Nephron progenitor cell (in vitro differentiated cells): ENCODE measurements at places on chromosomes 6 and 20.
A peak's percentile ranks its signal among the peaks of the same experiment; 100 is the strongest.

- peak; percentile 36 for DNase-seq
These were observed 23.7 kb downstream of the PEX7 start for GRCh38 chr6:136846046-136846445.

DNA sequence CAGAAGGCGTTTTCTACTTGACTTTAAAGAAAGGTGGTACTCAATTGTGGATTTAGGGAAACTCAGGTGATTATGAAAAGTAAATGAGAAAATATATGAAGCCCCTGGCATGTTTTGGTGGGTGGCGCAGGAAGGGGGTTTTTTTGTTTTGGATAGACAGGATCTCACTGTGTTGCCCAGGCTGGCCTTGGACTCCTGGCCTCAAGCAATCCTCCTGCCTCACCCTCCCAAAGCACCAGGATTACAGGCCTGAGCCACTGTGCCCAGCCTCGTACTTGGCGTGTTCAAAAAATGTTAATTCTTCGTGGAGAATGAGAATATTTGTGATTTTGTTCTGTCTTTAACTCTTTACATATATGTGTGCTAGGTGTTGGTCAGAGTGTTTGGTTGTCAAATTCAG is 32.1 kb upstream of the C20orf144 start:
- DNase-seq = no peak

DNA sequence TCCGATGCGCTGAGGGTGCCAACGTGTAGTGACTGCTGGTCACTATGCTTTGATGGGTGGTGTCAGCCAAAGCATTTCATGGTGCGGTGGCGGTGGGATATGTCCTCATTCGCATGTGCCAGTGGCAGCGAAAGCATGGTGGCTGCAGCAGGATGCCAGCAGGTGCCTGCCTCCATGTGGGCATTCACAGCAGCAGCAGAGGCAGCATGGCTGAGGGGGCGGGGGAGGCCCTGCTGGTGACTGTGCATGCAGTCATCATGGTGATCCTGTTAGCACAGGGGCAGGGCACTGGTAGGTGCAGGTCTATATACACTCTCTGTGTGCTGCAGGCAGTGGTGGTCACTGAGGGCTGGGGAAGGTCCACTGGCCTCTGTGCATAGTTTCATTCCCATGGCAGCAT is 22.0 kb downstream of the FIG4 start:
- DNase-seq = no peak

- no peak for DNase-seq
These were observed 503.9 kb downstream of the CD83 start for GRCh38 chr6:14621518-14621917.

DNA sequence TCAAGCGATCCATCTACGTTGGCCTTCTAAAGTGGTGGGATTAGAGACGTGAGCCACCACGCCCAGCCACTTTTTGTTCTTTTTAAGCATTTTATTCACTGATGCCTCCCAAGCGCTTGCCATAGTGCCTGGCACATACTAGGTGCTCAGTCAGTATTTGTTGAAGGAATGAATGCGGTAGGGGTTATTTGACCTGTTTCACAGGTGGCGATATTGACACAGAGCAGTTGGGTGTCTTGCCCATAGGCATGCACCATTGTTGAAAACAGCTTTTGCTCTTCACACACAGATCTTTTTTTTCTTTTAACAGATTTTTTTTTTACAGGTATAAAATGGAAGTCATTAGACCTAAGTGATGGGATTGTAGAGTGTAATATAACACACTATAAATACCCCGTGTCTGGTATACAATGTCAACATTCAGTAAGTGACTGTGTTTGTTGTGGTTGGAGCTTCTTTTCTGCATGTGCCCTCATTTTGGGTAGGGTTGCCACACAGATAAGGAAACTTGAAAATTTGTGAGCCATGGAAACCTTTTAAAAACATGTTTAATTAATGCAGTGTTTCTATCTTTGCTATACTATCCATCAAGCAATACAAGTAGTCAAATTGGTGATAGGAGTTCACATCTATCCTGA is 24.8 kb downstream of the RREB1 start:
- DNase-seq = no peak

GRCh38 chr6:40083141-40083920 is 149.1 kb upstream of the MOCS1 start:
- DNase-seq = no peak

GRCh38 chr6:160256445-160256844 is 2.2 kb downstream of the SLC22A2 start:
- no peak for DNase-seq

- DNase-seq = no peak
These were observed 36.1 kb upstream of the CHD6 start for GRCh38 chr20:41654292-41654691.

GRCh38 chr6:81331526-81331925 is 421.0 kb downstream of the TENT5A start:
- no peak for DNase-seq

DNA sequence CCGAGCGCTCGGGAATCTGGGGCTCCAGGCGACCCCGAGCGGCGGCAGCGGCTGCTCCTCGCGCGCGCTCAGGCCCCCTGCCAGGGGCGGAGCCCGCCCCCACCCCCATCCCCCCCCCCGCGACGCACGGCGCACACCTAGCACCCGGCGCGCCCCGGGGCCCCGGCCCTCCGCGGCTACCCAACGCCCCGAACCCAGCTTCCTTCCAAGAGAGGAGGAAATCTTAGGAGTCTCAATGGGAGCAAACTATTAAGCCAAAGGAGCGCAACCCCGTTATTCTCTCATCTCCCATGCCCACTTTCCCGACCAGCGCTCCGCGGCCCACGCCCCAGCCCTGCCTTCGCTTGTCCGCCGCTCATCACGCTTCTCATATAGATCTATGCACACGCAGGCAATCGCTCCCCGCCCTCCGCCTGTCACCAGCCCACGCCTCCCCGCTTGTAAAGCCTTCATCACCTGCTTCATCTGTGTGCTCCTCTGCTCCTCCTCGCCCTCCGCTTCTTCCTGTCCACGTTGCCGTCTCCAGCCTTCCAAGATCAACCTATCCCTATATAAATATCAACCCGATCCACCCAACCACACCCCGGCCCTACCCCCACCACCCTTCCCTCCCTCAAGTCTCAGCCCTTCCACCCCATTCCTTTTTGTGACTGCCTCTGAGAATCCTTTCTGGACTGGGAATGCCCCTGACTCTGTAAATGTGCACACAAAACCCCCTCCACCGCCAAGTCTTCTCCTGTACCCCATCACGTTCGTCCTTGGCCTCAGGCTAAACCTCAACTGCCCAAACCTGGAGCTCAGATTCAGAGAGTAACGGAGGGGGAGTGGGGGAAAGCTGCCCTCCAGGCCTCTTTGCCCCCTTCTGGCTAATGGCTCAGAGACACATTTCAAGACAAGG is at the start of gene DLK2:
Gene DLK2 (minus strand): TSS at position 18 of the 898 bp plus-strand sequence. CDS start 723 bp downstream, outside the sequence.
- peak; percentile 40 for DNase-seq

DNA sequence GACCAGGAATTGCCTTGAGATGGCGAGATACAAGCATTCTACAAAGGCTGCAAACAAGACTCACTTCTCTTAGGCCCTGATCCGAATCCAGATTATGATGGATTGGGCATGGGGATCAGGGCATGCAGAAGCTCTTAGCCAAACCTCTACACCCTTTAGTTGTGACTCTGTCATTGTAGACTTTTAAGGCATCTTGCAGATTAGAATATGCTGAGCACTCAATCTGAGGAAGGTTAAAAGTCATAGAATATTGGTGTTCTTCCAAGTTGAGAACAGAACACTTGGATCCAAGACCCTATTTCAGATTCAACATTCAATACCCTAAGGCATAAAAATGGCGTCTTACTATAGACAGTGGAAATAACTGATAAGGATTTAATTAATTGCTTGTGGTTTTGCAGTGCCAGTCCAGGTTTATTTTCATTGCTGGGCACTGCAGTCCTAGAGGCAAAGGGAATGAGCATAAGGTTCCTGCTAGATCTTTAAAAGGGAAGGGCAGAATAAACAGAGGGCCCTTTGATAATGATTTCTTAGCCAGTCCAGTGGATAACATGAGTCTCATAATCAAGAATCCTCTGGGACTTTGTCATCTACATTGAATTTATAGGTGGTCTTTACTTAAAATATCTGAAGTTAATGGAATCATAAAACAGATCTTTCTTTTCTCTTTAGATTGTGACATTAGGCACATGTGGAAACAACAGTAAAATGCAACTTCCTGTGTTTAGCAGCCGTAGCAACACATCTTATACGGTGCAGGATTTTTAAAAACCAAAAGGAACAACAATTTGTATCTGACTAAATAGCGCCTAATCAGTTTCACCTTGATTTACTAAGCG is 17.6 kb downstream of the PHACTR2 start:
- DNase-seq = no peak

- DNase-seq = no peak
These were observed 622.8 kb downstream of the QKI start for GRCh38 chr6:164037171-164037870.

GRCh38 chr6:72032086-72032485 is 145.7 kb downstream of the RIMS1 start:
- DNase-seq = no peak

- no peak for DNase-seq
These were observed 49.8 kb downstream of the ZDHHC14 start for GRCh38 chr6:157430834-157431233.

- DNase-seq = no peak
These were observed 100.4 kb downstream of the TMEM200A start for GRCh38 chr6:130466052-130466747.

GRCh38 chr6:118606268-118606667 is 45.1 kb downstream of the CEP85L start:
- no peak for DNase-seq

- no peak for DNase-seq
These were observed 121.1 kb upstream of the COL21A1 start for GRCh38 chr6:56368491-56368890.

DNA sequence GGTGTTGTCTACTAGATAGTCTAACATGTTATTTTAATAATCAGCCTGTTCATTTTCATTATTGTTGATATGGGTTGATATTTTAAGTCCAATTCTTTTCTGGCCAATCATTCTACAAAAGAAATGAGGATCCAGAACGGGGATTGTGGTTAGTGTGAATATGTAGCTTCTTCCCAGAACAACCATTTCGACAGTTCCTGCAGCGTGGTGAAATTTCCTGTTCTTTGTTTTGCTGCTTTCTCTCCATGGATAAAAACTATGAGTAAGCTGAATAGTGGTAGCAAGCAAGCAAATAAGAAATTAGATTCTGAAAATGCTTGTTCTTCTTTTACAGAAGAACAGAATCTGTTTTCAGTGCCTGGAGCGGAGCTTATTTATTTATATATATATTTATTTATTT is 65.5 kb upstream of the F13A1 start:
- no peak for DNase-seq

DNA sequence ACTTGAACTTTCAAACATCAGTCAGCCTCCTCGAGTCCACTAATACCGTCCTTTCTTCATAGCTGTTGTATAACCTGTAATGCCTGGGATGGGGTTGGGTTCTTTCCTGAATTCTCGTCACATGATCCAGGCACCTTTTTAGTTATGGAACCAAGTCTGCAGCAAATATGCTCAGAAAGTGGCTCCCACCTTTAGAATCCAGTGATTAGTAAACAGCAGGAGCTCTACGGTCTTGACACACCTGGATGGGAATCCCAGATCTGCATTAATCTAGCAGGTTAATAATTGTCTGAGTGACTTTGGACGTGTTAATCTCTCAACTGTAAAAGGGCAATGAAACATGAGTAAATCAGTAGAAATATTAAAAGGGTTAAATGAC is 729 bp upstream of the ZHX3 start:
- no peak for DNase-seq

- no peak for DNase-seq
These were observed 19.1 kb downstream of the ANKS1A start for GRCh38 chr6:34908194-34908593.

- DNase-seq = no peak
These were observed 16.5 kb upstream of the PCSK2 start for GRCh38 chr20:17210387-17210786.

DNA sequence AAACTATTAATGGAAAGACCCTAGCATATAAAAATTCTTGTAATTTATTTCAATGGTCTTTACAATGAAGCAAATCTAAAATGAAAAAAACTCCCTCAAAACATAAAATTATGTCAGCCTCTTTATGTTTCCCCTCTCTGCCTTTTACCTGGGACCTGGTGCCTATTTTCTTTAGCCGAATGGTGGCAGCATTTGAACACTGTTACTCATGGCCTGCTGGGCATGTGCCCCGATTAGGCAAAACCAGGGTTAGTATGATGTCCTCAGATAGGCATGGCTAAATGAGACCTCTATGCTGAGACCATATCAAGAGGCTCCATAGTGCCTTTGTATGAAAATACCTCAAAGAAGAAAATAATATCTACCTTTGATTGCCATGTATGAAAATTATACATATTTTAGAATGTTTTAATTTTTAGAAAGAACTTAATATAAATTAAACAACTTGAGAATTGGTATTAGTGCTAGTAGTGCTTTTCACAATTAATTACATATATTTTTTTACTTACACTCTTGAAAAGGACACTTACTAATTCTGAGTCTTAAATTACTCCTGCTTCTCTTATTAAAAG is 22.5 kb upstream of the C6orf58 start:
- DNase-seq = no peak

DNA sequence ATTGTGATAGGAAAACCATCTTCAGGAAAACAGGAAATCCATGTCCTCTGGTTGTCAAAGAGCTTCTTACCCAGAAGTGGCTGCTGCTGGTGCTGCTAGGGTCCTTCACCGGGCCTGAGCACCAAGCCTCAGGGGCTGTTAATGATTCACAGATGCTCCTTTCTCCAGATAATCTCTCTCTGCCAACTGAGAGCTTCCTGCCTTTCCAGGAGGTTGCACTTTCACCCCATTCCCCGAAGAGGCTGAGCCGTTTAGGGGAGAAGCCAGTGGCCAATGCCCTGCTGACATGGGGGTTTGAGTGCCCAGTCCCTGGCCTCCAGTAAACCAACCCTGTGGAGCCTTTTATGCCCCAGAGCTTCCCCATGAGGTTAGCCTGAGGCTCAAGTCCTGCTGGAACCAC is 122.4 kb downstream of the CBLN4 start:
- DNase-seq = no peak

DNA sequence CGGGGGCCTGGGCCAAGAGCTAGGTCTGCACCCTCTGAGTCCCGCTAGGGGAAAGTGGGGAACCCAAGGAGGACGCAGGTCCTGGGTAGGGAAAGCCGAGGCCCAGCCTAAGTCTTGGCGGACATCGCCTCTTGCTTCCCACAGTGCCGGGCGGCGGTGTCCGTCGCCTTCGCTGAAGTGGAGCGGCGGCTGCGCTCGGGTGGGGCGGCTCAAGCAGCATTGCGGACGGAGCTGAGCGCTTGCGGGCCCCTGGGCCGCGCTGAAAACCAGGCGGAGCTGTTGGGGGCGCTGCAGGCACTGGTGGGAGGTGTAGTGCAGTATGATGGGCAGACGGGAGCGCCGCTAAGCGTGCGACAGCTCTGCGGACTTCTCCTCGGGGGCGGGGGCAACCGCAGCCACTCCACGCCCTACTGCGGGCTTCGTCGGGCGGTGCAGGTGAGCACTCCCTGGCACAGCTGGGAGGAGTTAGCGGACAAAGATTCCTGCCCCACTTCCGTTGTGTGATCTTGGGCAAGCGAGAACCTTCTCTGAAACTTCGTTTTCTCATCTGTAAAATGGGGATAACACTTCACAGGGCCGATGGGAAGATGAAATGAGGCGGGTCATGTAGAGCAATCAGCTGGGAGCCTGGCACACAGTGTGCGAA is 4.2 kb downstream of the PRSS16 start:
- peak; percentile 87 for DNase-seq
